IMR-90 (cell line): ENCODE measurements at places on chromosomes 1 and 21.

DNA sequence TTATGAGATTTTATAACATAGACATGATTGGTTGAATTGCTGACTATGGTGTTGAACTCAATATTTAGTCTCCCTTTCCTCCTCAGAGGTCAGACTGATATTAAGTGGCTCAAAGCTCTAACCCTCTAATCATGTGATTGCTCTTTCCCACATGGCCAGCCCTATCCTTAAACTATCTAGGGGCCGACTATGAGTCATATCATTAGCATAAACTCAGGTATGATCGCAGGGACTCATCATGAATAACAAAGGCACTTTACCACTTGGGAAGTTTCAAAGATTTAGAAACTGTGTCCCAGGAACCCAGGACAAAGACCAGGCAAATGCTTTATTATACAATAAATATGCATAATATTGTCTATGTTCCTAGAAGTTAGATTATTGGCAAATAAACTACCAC is 894.6 kb upstream of the NEGR1 start:
- no peak for DNase-seq

DNA sequence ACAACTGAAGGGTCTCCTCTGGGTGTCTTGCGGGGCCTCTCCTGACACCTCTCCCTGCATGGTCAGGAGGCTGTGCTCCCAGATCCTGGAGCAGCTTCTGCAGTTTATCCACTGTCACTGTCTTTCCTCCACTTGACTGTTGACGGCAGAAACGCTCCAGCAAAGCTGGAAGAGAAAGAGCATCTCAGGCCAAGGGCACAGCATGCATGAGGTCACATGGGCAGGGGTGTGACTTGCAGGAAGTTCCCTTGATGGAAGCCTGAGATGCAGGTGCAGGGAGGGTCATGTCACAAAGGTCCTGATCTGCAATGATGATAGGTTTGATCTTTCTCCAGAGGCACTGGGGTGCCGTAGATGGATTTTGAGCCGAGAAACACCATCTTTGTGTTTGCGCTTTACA is 23.3 kb downstream of the SLC44A3 start:
- no peak for DNase-seq

DNA sequence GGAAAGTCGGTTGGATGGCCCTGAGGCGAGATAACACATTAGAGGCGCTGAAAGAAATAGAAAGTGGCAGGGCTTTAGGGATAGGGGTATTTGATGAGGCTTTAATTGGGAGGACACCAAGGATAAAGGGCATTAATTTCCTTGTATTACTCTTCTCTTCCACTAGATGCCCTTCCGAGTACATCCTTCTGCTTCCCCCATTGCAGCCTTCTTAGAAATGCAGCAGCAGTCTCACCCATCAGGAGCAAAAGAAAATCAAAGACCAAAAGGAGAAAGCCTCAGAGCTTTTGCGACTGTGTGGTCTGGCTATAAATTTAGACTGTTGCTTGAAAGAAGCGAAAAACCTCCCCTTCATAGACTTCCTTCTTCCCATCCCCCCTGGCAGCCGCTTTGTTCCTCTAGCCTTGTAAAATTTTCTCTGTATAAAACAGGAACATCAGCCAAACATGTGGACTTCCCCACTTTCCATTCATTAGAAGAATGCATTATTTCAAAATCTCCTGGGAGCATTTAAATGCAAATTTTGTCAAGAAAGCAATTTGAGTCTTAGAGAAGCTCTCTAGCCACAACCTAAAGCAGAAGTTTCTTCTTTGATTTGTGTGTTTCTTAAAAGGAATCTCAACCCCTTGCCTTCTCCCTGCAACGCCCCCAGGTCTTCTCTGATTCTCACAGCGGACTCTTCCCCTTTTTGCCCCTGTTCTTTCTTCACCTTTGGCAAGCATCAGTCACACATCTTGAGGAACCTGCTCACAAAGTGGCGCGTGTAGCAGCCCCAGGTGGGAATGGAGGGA is 76.6 kb downstream of the NDUFS5 start:
- DNase-seq, result peak; percentile 83

- peak; percentile 50 for DNase-seq
Observed at GRCh38 chr1:17653728-17654351, 101.3 kb upstream of the ACTL8 start.

DNA sequence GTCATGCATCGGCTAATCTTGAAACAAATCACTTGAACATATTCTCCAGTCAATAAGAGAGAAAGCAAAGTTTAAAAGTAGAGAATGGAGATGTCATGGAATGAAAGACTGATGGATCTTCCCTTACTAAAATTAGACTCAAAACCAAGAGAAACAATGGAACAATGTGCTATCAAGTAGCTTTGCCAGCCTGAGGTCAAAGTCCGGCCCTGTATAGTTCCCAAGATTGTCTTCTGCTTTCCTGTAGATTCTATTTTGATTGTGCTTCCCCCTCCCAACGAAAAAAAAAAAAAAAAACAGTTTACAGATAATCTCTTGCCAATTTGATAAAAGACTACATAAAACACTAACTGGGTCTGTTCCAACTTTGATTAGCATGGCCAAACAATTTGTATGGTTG is 40.8 kb upstream of the KIRREL1 start:
- no peak for DNase-seq

DNA sequence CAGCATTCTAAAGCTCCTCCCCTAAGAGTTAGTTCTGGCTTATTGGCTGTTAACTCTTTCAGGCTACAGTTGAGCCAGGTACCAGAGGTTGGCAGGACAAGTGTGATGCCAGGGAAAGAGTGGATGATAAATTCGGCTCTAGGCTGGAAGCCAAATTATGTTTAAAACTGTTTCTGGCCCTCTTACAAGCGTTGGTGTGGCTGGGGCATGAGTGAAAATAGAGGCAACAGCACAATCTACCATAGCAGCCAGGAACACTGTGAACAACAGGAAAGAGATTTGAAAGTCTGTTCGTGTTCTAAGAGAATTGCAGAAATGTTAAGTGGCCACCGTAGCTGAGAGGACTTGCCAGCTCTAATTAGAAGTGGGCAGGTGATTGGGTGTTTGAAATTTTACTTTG is 84.2 kb downstream of the CDC7 start:
- DNase-seq, result no peak

DNA sequence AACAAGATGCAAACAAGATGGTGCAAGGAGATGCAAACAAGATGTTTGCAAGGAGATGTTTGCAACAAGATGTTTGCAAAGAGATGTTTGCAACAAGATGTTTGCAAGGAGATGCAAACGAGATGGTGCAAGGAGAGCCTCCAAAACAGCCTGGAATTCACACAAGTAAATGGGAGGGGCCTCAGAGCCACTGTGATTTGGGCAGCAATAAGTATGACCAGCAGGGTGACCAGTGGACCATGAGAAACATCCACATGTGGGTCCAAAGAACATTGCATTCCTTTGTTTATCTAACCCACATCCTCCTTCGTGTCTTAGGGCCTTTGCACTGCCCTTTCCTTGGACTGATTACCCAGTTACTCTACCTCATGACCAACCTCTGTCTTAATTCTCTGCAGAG is 162.9 kb downstream of the PLPP3 start:
- DNase-seq, result no peak

DNA sequence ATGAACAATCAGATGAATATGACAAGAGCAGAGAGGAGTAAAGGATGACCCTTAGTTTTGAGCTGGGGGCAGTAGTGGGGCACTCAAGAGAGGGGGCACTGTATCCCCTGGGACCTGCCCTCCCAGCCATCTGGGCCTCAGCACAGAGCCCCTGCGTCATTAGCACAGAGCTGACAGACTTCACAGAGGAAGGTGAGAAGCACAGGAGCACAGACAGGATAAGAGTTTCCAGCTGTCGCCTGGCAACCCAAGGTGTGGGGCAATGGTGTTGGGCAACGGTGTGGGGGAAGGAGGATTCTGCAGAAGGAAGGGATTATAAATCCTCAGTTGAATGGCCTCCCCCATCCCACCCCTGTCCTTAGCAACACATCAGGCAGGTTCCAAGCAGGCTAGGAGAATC is 30.2 kb downstream of the RAB3B start:
- no peak for DNase-seq

DNA sequence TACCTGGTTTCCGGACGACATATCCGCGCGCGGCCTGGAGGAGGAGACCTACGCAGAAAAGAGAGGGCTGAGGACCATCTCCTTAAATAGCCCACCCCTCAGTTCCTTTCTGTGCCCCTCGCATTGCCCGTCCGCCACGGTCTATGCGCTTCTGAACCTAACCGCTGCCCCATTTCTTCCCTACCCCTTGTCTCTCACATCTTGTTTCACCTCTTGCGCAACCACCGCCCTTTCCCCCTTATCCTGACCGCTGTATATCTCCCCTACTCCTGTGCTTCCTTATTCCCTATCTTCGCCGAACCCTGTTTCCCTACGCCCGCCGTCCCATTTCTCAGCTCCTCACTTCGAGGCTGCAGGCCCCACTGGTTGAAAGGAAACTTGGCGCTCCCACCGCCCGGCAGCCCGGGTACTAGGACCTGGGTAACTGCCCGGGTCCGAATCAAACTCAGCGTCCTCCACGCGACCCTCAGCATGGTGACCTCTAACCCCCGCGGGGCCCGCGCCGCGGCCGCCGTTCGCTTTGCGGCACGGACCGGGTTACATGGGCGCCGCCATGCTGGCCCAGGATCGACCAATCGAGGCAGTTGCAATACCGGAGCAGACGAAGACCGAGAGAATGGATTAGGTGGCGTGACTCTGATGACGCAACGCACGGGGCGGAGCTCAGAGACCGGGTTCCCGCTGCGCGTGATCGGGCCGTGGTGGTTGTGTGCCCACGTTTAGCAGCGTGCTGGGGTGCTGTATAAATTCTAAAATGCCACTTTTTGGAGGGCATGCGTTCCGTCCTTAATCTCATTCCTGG is at the start of gene MRPS15:
Gene MRPS15 (minus strand): TSS at position 582 of the 802 bp plus-strand sequence. CDS start 109 bp downstream, at position 473.
- peak; percentile 95 for DNase-seq

GRCh38 chr1:207029701-207030521 is 2.6 kb downstream of the C1orf116 start:
- DNase-seq, result no peak

GRCh38 chr1:199733125-199733524 is 294.4 kb upstream of the NR5A2 start:
- DNase-seq, result no peak

DNA sequence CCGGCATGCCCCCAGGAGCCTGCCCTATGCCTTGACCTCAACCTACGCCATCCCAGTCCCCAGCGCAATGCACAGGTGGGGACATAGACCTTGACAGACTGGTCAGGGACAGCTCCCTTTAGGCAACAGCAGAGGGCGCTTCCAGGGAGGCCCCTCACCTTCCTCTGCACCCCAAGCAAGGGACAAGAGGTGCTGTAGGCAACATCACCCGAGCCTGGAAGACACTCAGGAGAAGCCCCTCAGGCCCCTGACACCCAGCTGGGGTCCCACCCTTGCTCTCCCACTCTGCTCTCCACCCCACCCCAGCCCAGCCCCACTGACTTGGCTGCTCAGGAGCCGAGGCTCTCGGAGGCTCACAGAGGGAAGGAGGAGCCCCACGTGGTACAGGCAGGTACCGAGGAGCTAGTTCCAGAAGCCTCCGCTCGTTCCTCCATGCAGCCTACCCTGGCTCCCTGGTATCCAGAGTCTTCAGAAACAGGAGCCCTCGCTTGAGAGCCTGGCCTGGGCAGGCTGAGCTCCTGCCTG is 2.4 kb upstream of the WNT3A start:
- DNase-seq, result no peak

DNA sequence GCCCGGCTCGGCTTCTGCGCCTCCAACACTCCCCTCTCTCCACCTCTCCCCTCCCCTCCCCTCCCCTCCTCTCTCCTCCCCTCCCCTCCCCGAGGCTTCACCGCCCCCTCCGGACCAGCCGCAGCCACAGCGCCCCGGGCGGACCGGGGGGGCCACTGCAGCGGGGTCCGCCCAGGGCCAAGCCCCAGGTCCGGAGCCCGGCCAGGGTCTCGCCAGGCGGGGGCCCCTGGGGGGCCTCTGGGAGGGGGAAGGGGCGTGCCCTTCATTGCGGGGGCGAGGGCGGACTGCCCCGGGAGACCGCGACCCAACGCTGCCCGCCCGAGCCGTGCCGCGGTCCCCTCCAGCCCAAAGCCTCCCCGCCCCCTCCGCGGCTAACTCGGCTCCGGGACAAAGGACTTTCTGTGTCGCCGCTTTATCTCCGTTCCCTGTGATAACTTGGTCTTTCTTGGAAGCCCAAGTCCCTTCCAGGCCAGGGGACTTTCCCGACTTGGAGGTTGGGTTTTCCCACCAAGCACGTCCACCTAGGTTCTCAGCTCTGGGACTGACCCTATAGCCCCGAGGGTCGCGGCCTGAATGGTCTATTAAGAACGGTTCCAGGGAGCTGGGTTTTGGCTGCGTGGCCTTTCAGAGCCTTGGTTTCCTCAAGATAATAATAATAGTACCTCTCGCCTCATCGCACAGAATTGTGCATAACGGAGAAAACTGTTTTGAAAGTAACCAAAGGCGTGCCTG is at the start of gene UBQLN4:
Gene UBQLN4 (minus strand): TSS at position 31 of the 732 bp plus-strand sequence. CDS start 97 bp downstream, outside the sequence.
- DNase-seq, result peak; percentile 81

- no peak for DNase-seq
Observed at GRCh38 chr1:226370144-226370923, 37.6 kb downstream of the PARP1 start.
